NCI-H1048 (cell line): ENCODE measurements at places on chromosomes 1 and 21.

DNA sequence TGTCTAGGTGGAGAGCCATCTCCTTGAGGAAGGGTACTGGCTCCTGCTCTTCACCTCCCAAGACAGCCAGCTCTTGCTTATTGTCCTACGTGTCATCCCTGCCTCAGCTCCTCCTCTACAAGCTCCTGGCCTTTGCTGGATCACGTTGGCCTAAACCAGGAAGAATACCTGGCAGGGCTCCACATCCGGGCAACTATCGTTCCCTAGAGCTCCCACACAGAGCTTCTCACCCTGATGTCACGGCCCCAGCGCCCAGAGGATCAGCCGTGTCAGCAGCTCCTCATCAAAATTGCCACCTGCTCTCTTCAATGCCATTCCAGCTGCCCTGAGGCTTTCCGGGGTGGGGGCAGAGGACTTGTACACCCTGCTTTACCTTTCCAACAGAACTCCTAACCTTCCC, 1.9 kb upstream of the TPM3 start:
- DNase-seq: no peak

DNA sequence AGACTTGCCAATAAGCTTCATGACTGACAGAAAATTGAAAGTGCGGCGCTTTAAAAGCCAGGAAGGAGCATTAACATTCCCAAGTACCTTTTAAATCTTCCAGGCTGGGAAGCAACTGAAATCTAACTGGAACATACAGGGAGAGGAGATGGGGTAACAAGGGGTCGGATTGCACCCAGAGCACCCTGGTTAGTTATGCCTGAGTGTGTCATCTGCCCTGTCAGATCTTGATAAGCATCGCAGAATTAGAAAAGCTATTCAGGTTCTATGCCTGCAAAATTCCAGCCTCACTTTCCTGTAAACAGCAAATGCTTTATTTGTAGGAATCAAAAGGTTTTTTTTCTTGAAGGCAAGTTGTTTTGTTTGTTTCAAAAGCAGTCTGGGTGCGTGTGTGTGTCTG, 58.5 kb downstream of the SERBP1 start:
- no peak for DNase-seq

- DNase-seq: no peak
These were observed 58.3 kb downstream of the UBIAD1 start for GRCh38 chr1:11331036-11331944.

- DNase-seq: no peak
These were observed 1242.1 kb downstream of the PLA2G4A start for GRCh38 chr1:188070848-188071247.

DNA sequence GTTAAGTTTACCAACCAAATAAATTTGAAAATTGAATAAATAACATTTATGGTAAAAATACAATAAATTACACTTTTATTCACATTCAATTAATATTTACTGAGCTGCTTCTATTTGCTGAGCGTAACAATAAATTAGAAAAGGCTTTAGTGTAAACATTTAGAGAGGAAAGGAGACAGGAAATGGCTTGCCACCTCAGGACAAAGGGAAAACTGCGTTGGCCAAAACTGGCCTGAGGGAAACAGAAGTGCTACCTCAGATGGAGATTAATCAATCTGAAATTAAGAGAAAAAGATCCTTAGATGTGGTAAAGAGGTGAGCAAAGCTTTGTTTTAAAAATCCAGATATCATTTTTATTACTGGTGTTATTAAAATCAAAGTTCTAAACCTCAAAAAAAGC, 128.0 kb downstream of the SLC44A5 start:
- no peak for DNase-seq
